ENCODE measurements at places on chromosomes 6 and 20.

DNA sequence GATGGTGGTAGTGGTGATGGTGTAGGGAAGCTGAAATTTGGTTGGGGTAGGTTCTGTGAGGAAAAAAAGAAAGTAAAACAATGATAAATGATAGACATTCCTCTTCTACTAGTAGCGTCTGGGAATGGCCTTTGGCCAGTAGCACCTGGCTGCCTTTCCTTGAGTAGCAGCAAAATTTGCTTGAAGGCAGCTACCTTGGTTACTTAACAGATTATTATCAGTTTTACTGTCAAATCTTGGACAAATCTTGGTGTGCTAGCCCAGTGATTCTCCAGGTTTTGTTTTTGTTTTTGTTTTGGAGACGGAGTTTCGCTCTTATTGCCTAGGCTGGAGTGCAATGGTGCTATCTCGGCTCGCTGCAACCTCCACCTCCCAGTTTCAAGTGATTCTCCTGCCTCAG lies 26.4 kb downstream of the LIN28B start:
- DNase-seq, result no peak

DNA sequence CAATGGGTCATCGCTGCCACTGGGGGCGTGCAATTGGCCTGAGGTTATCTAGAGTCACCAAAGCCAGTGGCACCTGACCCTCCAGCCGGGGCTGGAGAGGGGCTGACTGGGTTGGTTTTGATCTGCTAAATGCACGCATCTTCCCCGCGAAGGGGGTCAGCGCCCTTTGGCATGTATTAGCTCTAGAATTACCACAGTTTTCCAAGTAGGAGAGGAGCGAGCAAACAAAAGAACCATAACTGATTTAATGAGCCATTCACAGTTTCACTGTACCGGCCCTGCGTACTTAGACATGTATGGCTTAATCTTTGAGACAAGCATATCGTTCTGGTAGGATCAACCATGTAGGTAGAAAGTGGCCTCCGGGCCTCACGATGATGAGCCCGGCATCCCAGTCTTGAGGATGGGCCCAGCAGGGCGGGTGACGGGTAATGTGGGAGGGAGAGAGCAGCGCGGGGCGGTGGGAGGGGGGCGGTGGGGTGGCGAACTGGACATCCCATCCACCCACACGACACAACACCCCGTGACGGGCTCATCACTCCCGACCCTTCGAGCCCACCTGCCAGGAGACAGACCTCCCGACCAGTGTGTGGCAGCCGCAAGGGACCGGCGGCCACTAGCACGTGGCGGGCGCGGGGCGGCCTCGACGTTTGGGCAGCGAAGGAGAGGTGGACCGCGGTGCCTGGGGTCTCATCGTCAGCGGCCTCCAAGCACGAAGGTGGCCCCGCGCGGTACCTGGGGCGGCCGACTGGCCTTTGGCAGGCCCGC lies 1957.5 kb upstream of the DEFB115 start:
- no peak for DNase-seq

GRCh38 chr6:10886691-10887502 lies at the start of gene SYCP2L:
Gene SYCP2L, plus strand, starts transcription at chr6:10887052. Its CDS starts 75 bp downstream, at chr6:10887127.
- DNase-seq, result no peak

DNA sequence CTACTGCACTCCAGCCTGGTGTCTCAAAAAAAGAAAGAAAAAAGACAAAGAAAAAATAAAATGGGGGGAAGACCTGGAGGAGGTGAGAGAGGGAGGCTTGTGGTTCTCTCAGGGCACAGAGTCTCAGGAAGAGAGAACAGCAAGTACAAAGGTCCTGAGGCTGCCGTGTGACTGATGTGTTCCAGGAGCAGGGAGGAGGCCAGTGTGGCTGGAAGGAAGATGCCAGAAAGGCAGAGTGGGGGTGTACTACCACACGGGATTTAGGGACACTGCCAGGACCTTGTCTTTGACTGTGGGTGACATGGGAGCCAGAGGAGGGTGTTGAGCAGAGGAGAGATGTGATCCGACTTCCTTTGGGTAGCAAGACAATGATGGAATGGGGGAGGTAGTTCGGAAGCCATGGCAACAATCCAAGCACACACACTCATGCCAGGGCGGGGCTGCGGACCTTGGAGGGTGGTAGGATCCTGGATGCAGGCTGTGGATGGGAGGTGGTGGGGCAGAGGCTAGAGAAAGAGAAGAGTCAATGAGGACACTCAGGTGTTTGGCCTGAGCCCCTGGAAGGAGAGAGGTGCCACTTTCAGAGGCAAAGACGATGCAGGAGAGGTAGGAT lies 136.4 kb upstream of the PTPN1 start:
- no peak for DNase-seq

DNA sequence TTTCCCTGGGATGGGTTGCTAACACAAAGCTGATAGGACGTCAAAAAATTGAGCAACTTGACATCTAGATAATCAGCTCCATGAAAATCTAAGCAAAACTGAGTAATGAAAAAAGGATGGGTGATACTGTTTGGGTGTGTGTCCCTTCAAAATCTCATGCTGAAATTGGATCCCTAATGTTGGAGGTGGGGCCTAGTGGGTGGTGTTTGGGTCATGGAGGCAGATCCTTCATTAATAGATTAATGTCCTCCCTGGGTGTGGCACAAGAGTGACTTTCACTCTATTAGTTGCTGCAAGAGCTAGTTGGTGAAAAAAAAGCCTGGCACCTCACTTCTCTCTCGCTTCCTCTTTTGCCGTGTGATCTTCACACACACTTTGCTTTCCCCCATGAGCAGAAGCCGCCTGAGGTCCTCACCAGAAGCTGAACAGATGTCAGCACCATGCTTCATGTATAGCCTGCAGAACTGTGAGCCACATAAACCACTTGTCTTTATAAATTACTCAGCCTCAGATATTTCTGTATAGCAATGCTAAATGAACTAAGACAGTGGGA lies 160.9 kb downstream of the FRK start:
- no peak for DNase-seq

Measured in GOT3 (cell line).